CD4-positive, alpha-beta T cell (primary cell): ENCODE measurements at places on chromosomes 4 and X. TPM values are rescaled to one million over a fixed set of nuclear protein-coding genes. Genes with fewer than 3 reads are reported as not detected.

DNA sequence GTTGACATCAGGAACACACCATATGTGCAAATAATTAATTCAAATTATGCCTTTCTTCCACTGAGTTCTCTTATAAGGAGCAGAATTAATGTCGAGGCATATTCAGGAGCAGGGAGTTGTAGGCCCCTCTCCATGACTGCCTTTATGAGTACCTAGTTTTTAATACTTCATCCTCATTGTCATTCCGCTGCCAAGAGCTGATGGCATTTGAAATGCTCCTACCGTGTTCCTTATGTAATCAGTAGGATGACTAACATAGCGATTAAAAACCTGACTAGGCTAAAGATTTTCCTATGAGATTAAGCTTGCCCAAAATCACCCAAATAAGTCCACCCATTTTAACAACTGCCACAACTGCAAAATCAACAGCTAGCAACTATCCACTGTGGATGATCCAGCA lies 220.6 kb downstream of the DHX15 start:
- DNase-seq, result no peak

Gene CLDN2
- total RNA-seq, result not detected

DNA sequence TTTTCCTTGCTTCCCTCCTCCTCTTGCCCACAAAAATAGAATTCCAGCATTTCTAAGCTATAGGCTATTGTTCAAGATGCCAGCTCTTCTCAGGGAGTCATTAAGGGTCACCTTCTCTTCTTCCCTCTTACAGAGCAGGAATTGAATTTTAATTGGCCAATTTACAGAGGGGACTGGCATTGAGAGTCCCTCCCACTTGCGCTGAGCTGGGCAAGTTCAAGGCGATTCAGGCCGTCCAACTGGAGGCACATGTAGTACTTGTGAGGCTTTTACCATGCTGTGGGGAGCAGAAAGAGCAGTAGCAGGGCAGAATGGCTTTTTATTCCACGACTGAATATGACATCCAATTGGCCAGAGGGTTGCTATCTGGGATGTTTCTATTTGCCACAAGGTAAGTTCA lies 181.9 kb downstream of the SOWAHB start:
- DNase-seq, result no peak

DNA sequence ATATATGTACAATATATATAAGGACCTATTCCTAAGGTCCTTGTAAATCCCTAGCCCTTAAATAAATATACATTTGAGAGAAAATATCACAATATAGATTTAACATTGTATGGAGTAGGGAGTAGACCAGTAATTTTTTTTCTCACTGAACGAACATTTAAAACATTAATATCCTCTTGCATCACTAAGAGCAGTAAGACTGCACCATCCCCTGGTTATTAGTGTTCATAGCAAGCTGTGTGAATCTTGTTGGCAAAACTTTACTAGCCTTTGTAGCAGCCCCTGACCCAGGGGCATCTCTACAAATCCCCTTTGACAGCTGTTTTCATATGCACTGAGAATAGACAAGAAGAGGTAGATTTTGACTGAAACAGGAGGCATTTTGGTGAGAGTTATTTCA lies 146.5 kb downstream of the IL1RAPL2 start:
- no peak for DNase-seq

GRCh38 chrX:154037754-154038153 lies 18.1 kb upstream of the IRAK1 start:
- DNase-seq, result no peak

DNA sequence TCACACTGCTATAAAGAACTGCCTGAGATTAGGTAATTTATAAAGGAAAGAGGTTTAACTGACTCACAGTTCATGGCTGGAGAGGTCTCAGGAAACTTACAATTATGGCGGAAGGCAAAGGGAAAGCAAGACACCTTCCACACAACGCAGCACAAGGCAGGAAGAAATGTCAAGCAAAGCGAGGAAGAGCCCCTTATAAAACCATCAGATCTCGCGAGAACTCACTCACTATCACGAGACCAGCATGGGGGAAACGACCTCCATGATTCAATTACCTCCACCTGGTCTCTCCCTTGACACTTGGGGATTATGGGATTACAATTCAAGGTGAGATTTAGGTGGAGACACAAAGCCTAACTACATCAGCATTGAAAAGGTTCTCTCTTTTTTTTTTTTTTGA lies 39.6 kb downstream of the PALLD start:
- DNase-seq, result no peak

- DNase-seq, result no peak
These were observed 610.4 kb upstream of the BOD1L1 start for GRCh38 chr4:14237911-14238310.

- no peak for DNase-seq
These were observed 208.8 kb downstream of the STK32B start for GRCh38 chr4:5260121-5260520.

- DNase-seq, result no peak
These were observed 12.3 kb upstream of the DDX53 start for GRCh38 chrX:22987452-22987851.

- DNase-seq, result peak; percentile 71
These were observed 71.7 kb upstream of the BCOR start for GRCh38 chrX:40169193-40170101.

DNA sequence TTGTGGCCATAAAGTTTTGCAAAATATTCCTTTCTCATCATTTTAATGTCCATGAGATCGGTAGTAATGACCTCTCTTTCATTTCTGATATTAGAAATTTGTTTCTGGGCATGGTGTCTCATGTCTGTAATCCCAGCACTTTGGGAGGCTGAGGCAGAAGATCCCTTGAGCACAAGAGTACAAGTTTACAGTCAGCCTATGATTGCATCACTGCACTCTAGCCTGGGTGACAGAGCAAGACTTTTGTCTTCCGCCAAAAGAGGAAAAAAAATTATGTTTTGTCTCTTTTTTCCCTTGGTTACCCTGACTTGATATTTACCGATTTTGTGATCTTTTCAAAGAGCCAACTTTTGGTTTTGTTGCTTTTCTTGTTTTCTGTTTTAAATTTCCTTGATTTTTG lies 10.8 kb upstream of the NKAP start:
- no peak for DNase-seq

Gene MAGED4
- 0.28 TPM for total RNA-seq

DNA sequence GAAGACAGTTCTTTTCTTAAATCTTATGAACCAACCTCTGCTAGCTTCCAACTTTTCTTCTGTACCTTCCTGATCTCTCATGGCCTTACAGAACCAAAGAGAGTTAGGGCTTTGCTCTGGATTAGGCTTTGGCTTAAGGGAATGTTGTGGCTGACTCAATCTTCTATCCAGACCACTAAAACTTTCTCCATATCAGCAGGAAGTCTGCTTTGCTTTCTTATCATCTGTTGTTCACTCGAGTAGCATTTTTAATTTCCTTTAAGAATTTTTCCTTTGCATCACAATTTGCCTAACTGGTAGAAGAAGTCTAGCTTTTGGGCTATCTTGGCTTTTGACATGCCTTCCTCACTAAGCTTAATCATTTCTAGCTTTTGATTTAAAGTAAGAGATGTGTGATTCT lies 167.0 kb downstream of the TBCK start:
- no peak for DNase-seq

Gene GAGE12J
- not detected for total RNA-seq

- no peak for DNase-seq
These were observed 104.9 kb downstream of the TEX13C start for GRCh38 chrX:125424536-125424935.

- DNase-seq, result no peak
These were observed 95.4 kb downstream of the NFKB1 start for GRCh38 chr4:102596532-102596931.

DNA sequence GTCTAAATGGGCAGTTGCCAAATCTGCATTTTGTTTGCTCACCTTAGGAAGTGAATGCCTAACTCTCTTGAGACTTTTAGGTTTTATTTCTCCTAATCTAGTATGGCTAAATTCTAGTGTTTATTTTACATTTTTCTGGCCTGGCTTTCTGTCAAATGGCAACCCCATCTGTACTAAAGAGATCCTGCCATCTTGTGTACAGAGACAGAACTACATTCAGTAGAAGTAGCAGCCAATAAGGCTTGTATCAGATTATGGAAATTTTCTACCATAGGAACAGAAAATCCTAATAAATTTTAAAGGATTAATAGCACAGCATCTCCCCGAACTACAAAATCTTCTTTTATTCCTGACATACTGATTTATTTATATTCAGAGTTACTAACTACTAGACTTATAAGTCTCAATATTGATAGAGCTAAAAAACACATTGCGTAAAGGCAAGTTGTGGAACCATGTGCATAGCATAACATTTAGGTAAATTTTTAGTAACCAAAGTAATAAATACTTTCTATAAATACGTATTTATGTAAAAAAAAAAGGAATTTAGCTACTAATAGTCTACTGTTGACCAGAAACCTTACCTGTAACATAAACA lies 45.5 kb downstream of the TMEM144 start:
- peak; percentile 6 for DNase-seq

DNA sequence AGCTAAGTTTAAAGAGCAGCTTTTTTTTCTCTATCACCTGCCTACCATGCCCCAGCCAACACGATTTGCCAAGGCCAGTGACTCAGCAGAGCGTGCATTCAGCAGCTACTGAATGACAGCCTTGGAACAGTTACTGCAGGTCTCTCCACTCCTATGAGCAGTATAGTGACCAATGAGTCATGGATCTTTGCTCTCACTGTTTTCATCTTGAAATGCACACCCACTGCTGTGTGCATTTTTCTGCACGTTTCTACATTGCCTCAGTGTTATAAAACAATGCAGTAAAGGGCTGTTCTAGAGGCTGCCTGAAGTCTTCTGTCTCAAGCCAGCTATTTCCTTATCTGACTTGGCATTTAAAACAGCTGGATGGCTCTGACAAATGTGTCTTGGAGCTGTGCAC lies 66.0 kb upstream of the C4orf54 start:
- DNase-seq, result no peak

DNA sequence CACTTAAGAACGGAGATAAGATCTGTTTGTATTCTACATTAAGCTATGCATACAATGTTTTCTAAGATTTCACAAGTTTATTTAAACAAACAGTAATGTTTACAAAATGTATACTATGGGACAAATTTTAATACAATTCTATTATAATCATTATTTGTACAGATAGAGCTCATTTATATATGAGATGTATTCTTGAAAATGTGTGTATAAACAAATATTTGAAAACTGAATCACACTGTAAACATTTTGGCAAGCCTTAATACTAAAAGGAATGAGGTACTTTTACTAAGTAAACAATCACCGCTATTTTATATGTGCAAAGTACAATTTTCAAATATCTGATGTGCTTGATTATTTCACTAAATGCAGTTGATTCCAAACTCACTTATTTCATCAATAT lies 119.2 kb upstream of the MAB21L2 start:
- DNase-seq, result no peak

Gene DCLK2
- total RNA-seq, result not detected

Gene NAA10
- total RNA-seq, result 41.5 TPM

- DNase-seq, result no peak
These were observed 35.1 kb upstream of the AP1AR start for GRCh38 chr4:112196461-112196860.

DNA sequence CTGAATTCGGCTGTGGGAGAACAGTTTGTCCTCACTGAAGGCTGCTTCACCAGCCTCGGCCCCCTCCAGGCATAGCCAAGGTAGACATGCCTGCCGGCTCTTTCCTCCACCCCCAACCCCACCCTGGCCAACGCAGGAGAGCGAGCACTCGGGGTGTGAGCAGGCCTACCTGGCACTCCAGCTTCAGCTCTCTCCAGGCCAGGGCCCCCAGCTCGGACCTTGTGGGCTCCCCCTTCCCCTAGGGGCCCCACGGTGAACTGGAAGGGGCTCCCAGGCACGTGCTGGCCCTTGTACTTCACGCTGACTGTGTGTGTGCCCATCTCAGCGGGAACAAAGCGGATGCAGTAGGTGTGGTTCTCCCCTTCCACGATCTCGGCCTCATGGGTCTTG lies 22.4 kb downstream of the FLNA start:
- no peak for DNase-seq

DNA sequence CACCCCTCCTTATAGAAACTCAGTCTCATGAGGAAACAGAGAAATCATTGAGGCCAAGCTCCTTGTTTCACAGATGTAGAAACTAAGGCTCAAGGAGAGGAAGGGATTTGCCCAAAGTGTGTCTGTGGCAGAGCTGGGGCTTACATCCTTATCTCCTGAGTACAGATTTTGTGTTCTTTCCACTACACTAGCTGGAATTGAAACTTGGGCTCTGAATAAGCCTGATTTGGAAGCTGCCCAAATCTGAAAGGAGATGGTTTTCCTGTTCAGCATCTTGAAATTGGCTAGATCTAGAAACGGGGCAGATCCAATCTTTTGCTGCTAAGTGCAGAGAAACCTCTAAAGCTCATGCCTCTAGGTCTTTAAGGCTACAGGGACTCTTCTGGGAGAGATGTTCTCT lies 24.3 kb downstream of the AWAT2 start:
- DNase-seq, result no peak

DNA sequence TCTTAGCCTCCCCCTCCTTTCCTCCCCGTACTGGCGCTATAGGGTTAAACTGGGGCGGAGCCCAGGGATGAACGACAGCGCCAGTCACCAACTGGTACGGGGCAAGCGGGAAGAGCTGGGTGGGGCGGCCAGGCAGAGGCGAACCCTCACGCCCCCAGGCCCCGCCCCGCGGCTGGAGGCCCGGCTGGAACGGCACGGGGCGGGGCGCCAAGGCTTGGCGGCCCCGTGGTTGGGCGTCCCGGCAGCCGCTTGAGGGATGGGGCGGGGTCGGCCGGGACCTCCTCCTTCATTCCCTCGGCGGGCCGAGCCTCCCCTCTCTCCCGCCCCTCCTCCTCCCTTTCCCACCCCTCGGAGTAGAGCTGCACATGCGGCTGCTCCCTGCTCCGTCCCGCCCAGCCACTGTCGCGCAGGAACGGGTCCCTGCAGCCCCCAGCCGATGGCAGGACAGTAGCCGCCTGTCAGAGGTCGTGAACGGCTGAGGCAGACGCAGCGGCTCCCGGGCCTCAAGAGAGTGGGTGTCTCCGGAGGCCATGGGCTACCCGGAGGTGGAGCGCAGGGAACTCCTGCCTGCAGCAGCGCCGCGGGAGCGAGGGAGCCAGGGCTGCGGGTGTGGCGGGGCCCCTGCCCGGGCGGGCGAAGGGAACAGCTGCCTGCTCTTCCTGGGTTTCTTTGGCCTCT lies at the start of gene EDA:
Gene EDA (plus strand): TSS at position 335 of the 678 bp plus-strand sequence.
- DNase-seq, result peak; percentile 27

DNA sequence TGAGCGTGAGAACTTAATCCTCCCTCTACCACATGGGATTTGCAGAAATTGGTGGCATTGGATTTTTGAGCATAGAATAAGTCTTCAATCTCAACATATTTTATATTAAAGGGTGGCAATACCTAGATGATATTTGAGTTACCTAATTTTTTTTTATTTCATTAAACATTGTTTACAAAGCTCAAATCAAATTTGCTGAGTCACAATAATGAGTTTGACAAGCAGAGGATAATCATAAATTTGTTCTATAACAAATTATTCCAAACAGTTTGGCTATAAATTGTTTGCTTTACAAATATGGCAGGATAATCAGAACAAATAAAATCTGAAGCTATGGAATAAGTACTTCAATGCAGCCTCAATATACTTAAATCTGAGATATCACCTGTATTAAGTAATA lies 22.7 kb downstream of the EMCN start:
- DNase-seq, result no peak

DNA sequence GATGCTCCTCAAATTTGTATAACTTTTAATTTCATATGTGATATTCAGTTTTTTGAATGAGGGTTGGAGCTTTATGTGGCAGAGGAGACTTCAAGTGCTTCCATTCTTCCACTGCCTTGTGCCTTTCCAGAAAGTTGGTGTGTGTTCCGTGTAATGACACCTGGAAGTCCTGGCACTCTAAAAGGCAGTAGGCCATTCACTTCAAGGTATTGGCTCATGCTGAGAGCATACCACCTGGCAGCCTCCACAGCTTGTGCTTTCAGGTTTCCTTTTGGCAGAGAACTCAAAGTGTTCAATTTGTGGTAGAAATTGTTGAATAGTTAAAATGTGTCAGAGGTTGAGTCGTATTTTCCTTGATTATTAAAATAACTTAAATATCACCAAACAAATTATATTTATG lies 49.6 kb downstream of the GRIA2 start:
- no peak for DNase-seq
